Smooth muscle cell of trachea (primary cell): ENCODE measurements at places on chromosomes 2 and 18. TPM values are rescaled to one million over a fixed set of nuclear protein-coding genes. Genes with fewer than 3 reads are reported as not detected.

KCNG3 gene
- total RNA-seq: under 0.01 TPM in 1 of 2 replicates, not detected in the other

ARHGEF33 gene
- 0.29 and 0.33 TPM in 2 replicates for total RNA-seq

KYNU gene
- total RNA-seq: 1.2 and 5.3 TPM in 2 replicates

IL36G gene
- total RNA-seq: not detected in 2 replicates

DLGAP1 gene
- total RNA-seq: 0.17 and 3.1 TPM in 2 replicates

C2orf49 gene
- 22.3 and 23.7 TPM in 2 replicates for total RNA-seq

LRRC30 gene
- not detected in 2 replicates for total RNA-seq

MARCO gene
- total RNA-seq: not detected in 2 replicates

EVA1A gene
- total RNA-seq: 18.0 and 32.1 TPM in 2 replicates

SERPINB12 gene
- not detected in 2 replicates for total RNA-seq

WNT10A gene
- total RNA-seq: not detected in 2 replicates

EFHD1 gene
- total RNA-seq: under 0.01 TPM in 1 of 2 replicates, not detected in the other

DPP4 gene
- 81.4 and 163 TPM in 2 replicates for total RNA-seq

STON1 gene
- total RNA-seq: 14.4 and 16.4 TPM in 2 replicates

DCC gene
- total RNA-seq: 0.17 and 2.5 TPM in 2 replicates

MC5R gene
- total RNA-seq: not detected in 2 replicates

C2orf78 gene
- not detected in 2 replicates for total RNA-seq

TNFRSF11A gene
- total RNA-seq: 0.66 and 0.73 TPM in 2 replicates

SPEG gene
- total RNA-seq: 11.3 and 21.7 TPM in 2 replicates

DSEL gene
- 156 and 218 TPM in 2 replicates for total RNA-seq

PTPRN gene
- 3.6 and 23.8 TPM in 2 replicates for total RNA-seq
